AG04450 (cell line): ENCODE measurements at places on chromosomes 11 and 22.

GRCh38 chr11:16956538-16957153 lies 57.6 kb downstream of the PLEKHA7 start:
- no peak for DNase-seq

DNA sequence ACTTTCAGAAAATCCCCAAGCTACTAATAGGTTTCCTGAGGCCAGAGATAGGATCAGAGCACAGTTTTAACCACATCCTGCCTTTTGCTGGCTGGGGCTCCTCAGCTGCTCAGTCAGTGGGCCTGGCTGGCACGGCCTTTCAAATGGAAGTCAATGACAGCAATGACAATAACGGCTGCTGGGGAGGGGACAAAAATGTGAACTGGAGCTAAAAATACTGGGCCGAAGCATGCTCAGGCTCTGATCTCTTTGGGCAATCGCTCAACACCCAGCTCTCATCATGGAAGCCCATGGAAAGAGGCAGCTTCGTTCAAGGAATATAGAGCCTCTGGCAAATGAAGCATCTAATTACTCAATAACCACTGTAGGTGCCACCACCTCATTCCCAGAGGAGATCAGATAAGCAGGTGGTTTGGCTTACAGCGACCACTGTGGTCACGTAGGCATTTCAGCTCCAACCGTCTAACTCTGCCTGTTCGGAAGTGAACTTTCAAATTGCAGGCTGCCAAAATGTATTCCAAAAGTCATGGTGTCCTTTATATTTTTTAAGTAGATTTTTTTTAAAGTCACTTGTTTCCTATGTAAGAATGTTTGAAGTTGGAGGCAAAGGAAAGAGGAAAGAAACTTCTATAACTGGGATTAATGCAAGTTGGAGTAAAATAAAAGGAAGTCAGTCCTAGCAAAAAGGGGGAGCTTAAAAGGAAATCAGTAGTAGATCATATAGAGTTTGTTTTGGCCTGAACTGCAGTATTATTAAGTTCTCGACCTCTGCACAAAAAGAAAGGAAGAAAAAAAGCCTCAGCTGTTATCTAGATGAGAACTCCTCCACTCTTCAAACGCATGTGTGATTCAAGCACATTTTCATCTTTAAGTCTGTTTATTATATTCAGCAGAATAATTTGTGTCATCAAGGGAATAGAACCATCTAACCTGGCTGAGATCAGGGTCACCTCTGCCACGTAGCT lies 14.1 kb downstream of the WT1 start:
- DNase-seq: no peak

DNA sequence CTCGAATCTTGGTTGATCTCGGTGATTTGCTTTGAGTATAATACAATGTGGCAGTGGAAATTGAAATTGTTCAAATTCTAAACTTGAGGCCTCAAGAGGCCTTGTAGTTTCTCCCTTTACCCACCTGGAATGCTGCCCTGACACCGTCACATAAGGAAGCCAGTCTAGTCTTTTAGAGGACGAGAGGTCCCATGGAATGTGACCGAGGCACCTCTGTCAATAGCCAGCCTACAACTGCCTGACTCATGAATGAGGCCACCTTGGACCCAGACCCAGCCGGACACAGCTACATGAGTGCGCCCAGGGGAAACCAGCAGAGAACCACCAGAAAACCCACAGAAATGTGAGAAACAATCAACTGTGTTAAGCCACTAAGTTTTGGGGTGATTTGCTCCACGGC lies 52.5 kb downstream of the RPL27A start:
- no peak for DNase-seq

DNA sequence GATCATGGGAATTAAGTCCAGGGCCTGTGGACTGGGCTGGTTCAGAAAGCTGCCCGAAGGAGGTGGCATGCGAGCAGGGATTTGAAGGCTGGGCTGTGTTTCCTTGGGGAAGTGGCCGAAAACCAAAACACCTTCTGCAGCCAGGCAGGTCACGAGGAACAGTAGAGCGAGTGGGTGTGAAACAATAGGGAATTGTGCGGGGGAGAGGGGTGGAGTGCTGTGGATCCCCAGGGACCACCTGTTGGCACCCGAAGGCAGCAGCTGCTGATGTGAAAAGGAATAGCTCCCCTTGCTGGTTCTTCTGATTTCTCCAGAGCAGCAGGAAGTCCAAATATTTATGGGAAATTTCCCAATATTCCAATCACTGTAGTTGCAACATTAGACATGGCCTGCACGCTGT lies 24.6 kb downstream of the TP53I11 start:
- no peak for DNase-seq

DNA sequence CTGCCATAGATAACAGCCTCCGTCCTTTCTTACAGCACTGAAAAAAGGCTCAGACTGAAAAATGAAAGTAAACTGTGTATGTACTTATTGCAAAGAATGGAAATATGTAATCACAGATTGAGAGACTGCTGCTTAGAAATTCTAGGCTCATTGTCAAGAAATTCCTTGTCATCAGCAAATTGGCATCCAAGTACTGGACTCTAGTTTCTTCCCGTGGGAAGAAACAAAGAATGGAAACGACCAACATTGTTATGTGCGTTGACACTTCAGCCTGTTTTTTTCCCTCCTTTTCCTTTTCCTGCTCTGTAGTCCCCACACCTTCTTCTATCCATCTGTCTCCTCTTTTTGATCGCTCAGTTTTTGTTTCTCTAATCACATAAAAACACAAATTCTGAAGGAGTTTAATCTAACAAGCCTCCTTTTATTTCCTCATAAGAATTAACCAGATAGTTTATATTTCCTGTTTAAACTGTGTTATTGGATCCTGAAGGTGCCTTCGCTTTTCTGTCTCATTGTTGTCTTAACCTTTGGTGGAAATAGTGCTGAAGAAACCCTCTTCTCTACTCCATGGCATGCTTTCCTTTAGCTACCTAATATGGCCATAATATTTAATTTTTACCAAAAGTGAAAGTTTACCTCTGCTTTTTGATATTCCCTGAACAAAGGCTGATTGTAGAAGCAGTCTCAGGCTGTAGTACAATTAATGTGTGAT lies 20.0 kb upstream of the CASP12 start:
- peak; percentile 61 for DNase-seq

DNA sequence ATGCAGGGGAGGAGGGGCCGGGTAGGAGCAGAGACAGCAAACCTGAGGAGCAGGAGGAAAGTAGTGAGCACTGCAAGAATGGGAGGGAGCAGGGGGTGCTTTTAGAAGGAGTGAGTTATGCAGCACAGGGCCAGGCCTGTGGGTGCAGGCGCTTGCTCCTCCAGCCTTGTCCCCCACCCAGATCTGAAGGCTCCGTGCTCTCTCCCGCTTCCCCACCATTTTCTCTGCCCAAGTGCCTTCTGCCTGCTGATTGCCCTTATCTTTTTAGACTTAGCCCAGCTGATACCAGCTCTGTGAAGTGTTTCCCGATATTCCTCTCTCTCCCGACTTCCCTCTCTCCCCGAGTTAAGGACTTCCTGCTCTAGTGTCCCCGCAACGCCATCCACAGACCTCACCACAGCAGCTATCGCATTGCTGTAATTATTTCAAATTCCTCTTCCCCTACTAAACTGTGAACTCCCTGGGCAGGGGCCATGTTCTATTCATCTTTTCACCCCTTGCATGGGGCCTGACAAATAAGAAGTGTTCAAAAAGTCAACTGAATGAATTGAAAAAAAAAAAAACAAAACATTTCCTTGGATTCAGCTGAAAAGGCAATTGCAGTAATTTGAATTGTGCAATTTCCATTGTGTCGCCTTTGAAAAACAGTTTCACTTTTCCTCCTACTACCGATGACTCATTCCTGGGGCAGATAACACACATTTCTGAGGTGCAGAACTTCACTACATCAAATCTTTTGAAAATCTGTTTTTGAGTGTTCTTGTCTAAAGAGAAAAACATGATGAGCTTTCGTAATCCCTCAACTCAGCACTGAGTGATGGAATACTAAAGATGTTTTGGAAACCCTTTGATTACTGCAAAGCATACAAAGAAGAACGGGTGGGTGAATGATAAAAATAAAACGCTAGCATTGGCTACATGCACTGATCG lies 69.7 kb upstream of the BMAL1 start:
- DNase-seq: peak; percentile 30

DNA sequence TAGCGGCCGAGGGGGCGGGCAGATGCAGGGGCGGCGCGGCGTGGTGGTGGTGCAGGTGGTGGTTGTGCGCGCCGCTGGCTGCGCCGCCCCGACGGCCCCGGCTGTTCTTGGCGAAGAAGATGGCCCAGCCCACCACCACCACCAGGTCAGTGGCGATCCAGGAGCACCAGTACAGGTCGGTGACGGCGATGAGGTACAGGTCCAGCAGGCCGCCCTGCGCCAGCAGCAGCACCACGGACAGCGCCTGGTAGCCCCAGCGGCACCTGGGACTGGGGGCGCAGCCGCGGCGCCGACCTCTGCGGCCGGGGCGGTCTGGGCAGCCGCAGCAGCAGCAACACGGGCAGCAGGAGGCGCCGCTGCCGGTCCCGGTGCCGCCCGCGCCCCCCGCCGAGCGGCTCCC lies 879 bp downstream of the TMEM121B start:
- DNase-seq: no peak

- DNase-seq: no peak
Measured at GRCh38 chr11:89293965-89294679, 116.4 kb downstream of the TYR start.

DNA sequence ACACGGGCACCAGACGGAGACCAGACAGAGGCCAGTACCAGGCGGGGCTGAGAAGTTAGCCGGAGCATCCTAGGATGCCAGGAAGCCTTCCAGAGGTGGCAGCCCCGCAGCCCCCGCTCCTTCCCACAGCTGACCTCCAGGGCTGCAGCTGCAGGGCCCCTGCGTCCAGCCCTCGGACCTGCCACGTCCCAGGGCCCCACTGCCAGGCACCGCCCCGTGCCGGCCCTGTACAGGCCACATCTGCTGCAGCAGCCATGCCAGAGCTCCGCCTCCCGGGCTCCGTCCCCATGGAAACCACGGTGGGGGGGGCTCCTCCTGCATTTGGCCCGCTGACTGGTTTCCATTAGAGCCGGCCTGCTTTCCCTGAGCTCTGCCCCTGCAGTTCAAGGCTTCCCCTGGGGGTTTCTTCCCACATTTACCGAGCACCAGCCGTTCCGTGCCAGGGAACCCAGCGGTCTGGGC lies 62.5 kb upstream of the PPARA start:
- DNase-seq: peak; percentile 81

- DNase-seq: peak; percentile 24
Measured at GRCh38 chr22:29704528-29705285, 15.1 kb upstream of the CABP7 start.

DNA sequence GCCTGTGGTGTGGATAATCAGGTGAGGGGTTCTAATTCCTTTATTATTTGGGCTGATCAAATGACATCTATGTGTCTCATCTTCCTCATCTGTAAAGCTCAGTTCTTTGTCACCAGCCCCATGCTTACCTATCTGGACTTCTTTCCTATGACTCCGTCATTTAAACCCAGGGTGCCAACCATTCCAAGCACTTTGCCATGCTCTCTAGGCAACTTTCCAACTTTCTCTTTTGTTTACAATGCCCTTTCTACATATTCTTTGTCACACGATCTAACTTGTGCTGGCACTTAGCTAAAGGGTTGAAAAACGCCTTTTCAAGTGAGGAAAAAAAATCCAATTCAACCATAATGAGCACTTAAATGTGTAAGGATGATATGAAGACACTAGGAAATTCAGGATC lies 27.9 kb downstream of the EXPH5 start:
- no peak for DNase-seq

GRCh38 chr11:37849706-37850105 lies 1251.7 kb upstream of the RAG2 start:
- no peak for DNase-seq

DNA sequence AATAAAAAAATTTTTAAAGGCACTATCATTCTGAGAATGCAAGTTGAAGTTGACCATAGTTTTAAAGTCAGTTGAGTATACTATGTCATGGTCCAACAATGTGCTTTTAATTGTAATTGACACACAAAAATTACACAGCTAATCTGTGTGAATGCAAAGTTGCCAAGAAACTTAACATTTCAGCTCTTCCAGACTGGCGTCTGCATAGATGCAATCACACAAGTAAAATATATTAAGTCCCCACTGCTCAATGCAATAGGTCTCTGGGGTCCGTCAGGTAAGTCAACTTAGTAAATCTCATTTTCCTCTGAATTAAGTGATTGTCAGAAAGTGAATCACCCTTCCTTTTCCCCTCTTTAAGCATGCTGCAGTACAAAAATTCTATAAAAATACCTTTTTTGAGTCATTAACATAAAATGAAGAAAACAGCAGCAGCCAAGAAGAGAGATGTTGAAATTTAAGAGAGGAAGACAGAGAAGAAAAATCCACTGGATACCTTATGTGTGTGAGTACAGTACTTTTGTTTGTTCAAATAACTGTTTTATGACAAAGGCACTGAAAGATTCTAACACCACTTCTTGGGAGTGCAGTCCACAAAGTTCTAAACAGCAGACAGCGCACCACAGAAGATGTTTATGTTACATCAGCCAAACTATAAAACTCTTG lies 5.1 kb downstream of the FZD4 start:
- DNase-seq: no peak

GRCh38 chr11:43648888-43649287 lies 31.6 kb upstream of the HSD17B12 start:
- DNase-seq: no peak

- DNase-seq: no peak
Measured at GRCh38 chr11:120563703-120564572, 52.4 kb downstream of the GRIK4 start.

- DNase-seq: no peak
Measured at GRCh38 chr22:40236131-40236665, 58.5 kb downstream of the TNRC6B start.

DNA sequence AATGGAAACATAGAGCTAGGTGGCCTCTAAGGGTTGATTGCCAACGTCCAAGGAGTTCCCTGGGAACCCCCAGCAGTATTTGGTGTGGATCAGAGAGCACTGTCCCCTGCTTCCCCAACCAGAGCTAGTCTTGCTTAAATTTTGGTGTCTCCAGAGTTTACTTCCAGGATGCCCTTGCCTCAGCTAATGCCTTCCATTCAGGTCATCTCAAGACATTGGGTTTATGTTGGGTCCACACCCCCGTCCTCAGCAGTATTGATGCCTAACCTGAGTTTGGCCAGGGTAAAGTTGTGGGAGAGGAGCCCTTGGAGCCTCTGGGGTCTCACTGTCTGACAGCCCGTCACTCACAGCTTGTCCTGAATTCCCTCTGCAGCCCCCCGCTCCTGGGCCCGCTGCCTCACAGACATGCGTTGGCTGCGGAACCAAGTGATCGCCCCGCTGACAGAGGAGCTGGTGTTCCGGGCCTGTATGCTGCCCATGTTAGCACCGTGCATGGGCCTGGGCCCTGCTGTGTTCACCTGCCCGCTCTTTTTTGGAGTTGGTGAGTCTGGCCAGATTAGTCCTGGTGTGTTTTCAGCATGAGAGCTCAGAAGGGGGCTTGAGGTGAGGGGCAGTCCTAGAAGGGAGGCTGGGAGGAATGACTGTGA lies 1.4 kb downstream of the RCE1 start:
- DNase-seq: no peak
